ENCODE measurements at places on chromosomes 6 and 20.

- no peak for DNase-seq
Observed at GRCh38 chr6:39280247-39280731, 33.9 kb downstream of the KCNK17 start.

DNA sequence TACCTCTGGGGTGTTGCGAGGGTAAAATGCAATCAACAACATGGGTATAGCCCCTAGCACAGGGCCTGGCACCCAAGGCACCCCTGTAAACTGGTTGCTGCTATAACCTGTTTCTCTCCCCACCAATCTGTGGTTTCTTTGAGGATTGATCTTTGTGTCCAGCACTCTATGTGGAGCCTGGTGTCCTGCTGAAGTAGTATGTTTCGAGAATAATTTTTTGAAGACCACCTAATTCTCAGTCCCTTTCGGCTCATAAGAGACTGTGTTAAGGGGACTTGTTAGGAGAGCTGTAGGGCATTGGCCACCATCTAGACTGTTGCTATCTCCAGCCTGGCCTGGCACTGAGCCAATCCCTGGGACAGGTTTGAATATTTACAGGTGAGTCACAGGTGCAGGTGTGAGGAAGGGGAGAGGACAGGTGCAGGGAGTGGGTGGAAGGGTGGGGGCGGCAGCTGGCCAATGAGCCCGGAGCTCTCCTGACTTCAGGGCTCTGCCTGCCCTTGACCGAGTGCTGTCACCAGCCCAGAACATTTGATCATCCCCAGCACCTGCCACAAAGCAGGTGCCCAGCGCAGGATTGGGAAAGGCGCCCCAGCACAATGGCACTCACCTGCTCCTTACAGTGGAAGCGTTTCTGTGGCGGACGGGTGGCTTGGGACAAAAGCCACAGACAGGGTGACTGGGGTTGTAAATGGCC is 8.1 kb upstream of the C20orf144 start:
- peak; percentile 24 for DNase-seq

- DNase-seq, result no peak
Observed at GRCh38 chr6:139754898-139755775, 380.7 kb upstream of the CITED2 start.

- no peak for DNase-seq
Observed at GRCh38 chr6:90494067-90494780, 92.6 kb downstream of the MAP3K7 start.

- DNase-seq, result no peak
Observed at GRCh38 chr6:69007781-69008180, 372.7 kb downstream of the ADGRB3 start.

DNA sequence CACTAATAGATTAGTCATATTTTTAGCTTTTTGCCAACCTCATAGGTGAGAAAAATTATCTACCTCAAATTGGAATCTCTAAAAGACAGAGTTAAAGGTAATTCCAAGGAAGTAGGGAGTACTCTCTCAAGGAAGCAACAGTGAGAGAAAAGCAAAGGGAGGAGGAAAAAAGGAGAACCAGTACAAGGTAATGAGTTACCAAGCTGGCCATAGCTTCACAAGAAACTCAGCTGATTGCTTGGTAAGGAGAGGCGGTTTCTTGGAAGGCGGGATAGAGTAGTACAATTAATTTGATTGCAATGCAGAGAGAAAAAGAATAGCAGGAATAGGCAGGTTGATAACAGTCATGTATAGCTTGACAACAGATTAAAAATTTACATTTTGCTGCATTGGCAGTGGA is 137.6 kb downstream of the PHF3 start:
- DNase-seq, result no peak

GRCh38 chr20:49455691-49456090 is 26.8 kb downstream of the KCNB1 start:
- no peak for DNase-seq

- DNase-seq, result no peak
Observed at GRCh38 chr6:92756912-92757311, 662.4 kb downstream of the EPHA7 start.

DNA sequence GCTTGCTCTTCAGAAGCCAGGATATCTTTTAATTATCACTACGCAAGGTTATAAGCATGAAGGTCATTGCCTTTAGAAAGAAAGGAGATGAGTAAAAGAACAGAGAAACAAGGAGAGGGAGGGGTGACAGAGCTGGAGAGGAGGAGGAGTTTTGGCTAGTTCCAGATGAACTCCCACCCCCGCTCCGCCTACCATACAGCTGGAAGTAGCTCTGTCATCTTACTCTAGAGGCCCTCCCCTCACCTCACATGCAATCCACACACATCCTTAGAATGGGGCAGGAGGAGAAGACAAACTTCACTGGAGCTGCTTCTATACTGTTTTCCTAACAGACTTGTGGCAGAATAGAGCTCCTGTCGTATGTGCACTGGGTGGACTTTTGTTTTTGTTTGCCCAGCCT is 144.7 kb downstream of the SCML4 start:
- no peak for DNase-seq

GRCh38 chr6:82033631-82034211 is 213.8 kb downstream of the IBTK start:
- no peak for DNase-seq

DNA sequence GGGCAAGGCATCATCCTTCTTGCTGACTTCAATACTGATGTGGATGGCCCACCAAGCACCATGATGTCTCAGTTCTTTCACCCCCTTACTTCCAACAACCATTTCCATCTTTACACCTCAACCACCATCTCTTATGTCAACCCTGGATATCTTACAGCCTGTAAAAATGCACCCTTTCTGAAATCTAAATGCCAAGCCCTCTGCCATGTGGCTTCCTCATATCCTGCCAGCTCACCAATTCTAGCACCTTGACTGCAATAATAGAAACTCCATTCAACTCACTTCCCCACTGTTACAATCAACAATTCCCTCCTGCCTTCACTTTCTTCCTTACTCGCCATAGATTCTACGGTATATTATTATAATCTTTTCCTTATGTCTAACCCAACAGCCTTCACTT is 57.9 kb downstream of the LY86 start:
- DNase-seq, result no peak

DNA sequence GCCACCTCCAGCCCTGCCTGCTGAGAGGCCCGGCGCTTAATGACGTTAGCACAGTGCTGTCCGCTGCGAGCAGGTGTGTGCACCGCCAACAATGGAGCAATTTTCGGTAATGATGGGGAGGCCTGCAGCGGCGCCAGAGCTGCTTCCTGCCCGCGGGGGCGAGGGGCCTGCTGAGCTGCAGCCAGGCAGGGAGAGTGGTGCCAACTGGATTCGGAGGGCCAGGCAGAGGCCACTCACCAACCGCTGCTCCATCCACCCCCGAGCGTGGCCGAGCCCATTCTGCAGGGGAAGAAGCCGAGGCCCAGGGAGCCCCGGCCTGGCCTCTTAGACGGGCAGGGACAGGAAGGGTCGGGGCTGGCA is 9.6 kb downstream of the HRH3 start:
- DNase-seq, result peak; percentile 72

- DNase-seq, result no peak
Observed at GRCh38 chr6:133288662-133289061, 47.5 kb downstream of the EYA4 start.

All from SJCRH30 (cell line).